ENCODE measurements at places on chromosomes 12 and 14.

DNA sequence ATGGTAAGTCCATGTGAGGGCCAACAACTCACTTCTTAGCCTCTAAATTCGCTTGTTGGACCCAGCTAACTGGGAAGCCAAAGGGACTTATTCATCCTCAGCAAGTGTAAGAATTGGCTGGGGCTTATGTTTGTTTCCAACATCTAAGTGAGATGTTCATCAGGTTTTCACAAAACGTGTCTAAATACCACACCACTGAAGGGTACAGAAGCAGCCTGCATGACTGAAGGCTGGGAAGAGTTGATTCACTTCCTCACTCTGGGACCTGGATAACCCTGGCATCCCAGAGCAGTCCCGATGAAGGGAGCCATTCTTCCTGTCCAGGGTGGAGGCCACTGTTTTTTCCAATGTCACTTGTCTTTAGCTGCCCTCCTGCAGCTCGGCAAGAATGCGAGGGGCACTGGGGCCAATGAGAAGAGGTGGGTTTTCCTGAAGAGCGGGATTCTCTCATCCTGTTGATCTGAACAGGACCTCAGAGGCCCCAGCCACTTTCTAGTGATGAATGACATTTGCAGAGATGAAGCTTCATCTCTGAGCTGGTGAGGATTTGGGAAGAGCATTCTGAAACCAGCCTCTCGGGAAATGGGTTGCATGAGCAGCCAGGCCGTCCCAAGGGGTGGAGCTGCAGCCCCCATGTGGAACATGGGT, 12.2 kb upstream of the COL2A1 start:
- no peak for DNase-seq

GRCh38 chr14:97177016-97177415, 379.8 kb downstream of the VRK1 start:
- peak; percentile 8 for DNase-seq

DNA sequence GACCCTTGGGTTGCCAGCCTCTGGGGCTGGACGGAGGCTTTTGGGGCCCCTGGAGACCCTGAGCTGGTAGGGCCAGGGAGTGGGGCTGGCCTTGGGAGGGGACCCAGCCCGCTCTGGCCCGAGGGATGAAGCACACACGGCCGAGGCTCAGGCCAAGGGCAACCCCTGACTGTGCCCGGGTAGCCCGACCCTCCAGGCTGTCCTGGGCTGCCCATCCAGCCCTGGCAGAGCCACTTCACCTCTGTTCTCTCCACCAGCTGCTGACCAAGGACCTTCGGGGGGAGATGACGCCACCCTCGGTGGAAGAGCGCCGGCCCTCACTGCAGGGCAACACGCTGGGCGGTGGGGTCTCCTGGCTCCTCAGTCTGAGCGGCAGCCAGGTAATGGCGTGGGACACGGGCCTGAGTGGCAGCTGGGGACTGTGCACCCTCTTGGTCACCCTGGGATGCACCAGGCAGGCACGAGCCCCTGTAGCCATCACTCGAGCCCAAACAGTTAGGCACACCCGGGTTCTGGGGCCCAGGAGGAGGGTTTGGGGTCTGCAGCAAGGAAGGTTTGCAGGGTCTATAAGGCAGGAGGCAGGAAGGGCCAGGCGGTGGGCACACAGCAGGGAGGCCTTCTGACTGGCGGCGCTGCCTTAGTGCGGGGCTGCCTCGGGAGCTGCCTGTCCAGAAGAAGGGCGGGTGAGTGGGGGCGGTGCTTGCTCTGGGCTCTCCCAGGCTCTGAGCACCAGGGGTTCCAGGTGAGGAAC, 19.7 kb downstream of the ASPG start:
- DNase-seq: no peak

DNA sequence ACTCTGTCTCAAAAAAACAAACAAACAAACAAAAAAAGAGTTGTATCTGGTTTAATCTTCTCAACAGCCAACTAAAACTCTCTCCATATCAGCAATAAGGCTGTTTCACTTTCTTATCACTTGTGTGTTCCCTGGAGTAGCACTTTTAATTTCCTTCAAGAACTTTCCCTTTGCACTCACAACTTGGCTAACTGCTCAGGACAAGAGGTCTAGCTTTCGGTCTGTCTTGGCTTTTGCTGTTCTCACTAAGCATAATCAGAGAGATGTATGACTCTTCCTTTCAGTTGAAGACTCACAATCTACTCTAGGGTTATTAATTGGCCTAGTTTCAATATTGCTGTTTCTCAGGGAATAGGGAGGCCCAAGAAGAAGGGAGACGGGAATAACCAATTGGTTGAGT, 12.3 kb downstream of the NEMP1 start:
- DNase-seq: no peak

DNA sequence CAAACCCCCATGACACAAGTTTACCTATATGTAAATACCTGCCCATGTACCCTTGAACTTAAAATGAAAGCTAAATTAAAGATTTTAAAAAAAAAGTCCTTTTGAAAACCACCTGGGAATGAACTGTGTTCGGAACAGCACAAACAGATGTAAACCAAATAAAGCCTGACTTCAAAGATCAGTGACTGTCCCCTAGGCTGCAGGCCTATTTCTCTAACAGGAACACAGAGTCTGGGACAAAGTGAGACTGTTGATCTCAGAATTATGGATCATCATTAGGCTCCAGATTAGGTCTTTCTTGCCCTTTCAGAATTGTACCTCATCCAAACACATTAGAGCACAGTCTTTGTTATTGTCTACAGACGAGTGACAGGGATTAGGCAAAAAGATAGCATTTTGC, 54.6 kb downstream of the PAH start:
- no peak for DNase-seq

DNA sequence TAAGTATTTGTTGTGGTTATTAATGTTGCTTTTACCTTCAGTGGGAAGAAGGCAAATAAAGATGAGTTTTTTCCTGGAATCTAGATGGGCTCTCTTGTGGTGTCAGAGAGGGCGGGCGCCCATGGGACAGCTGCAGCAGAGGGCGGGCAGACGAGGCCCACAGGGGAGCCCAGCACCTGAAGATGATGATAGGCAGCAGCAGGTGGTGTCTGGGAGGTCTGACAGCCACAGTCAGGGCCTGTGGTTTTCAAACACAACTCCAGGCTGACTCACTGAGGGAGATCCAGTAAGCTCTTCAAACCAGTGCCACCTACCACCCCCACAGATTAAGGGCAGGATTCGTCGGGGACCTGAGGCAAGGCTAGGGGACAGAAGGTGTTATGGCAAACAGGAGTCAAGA, 42.8 kb downstream of the NKX2-1 start:
- no peak for DNase-seq

DNA sequence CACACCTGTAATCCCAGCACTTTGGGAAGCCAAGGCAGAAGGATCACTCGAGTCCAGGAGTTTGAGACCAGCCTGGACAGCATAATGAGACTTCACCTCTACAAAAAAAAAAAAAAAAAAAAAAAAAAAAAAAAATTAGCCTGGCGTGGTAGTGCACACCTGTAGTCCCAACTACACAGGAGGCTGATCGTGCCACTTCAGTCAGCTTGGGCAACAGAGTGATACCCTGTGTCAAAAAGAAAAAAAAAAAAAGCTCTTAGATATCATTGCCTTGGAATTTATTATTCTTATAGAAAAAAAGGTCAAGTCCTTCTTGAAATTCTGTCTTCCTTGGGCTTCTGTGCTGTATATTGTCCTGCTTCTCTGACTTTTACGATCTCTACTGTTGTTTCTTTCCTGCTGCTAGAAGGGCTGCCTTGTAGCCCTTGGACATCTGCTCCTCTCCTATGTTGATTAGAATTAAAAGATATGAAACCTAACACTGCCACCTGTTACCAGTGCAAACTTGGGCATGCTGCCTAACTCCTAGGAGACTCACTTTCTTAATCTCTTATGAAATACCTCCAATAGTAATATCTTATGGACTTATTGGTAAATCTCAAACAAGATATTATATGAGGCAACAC, 5.7 kb downstream of the TMEM19 start:
- no peak for DNase-seq

- DNase-seq: no peak
Measured at GRCh38 chr12:113387631-113388030, 16.1 kb downstream of the SDS start.

GRCh38 chr14:62864588-62864987, 180.7 kb downstream of the KCNH5 start:
- DNase-seq: no peak

- no peak for DNase-seq
Measured at GRCh38 chr12:92506460-92506859, 196.3 kb upstream of the PLEKHG7 start.

GRCh38 chr12:10614056-10614370, 604 bp upstream of the MAGOHB start:
- no peak for DNase-seq

GRCh38 chr12:23855813-23856212, 93.7 kb downstream of the SOX5 start:
- DNase-seq: no peak

DNA sequence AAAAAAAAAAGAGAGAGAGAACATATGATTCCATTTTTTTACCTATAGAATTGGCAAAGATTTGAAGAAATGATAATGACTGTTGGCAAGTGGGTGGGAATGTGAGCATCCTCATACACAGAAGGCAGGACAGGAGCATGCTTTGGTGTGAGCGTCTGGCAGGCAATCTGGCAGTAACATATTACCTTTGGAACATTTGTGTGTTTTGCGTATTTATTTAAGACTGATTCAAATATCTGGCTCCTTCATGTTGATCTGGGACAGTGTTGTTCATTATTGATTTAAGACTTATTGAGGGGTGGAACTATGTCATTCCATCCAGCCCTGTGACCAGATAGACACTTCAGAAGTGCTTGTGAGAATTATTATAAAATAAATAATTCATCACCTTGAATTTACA, 53.1 kb downstream of the PPP1R36 start:
- no peak for DNase-seq

DNA sequence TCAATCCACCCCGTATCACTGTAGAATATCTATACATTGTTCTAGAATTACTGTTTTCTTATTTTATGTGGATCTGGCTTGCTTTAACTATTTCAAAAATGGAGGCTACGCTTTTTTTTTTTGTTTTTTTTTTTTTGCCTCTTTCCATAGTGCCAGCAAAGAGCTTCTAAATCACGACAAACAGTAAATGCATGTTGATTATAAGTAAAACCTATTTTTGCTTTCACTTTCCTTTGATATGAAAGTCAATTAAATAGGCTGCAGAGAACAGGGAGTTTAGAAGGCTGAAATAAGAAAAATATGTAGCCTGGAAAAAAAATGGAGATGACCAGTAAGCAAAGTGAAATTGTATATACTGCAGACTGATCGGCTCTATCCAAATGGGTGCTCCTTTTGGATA, 112.3 kb upstream of the AMIGO2 start:
- DNase-seq: no peak

DNA sequence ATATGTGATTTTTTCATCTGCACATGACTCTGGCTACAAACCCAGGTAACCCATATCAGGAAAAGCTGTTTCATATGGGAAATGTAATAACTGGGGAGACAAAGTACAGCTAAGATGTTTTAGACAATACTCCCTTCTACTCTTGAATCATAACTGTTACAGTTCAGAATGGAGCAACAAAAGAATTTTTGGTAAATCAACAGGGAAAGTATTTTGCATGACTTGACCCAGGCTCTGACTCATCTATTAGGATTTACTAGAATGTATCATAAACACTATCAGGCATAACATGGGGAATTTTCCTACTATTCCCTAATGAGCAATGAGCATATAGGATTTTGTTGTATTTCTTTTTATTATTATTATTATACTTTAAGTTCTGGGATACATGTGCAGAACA, 553.0 kb downstream of the SLC16A7 start:
- no peak for DNase-seq

- no peak for DNase-seq
Measured at GRCh38 chr12:14362352-14362751, 3.1 kb upstream of the ATF7IP start.

DNA sequence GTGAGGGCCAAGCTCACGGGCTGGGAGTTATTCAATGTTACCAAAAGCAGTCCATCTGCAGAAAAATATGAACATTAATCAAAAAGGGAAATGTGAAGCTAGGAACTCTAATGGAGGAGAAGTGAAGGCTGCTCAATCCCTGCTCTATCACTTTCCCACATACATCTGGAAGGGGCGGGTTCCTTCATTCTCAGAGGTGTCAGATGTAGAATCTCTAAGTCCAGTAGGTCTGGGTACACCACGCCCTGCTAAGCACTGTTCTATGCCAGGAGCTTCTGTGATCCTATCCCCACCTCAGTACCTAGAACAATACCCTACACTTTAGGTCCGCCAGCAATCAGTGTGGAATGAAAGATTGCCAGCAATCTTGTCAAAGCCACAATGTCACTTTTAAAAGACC, 37.0 kb upstream of the ANO2 start:
- no peak for DNase-seq

DNA sequence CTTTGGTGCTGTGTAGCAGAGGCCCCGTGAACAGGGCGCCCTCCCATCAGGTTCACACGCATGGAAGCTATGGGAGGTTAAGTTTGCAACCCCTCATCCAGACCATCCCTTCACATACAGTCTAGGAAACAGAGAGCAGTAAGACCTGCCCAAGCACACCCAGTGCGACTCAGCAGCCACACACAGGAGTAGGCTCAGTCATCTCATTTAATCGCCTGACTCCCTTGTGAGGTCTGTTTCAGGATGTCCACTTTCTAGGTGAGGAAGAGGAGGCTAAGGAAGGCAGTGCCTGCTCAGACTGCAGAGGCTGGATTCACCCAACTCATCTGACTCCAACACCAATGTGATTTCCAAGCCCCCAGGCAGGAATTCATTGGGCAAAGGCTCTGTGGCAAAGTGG, 11.9 kb downstream of the BDKRB1 start:
- DNase-seq: no peak

DNA sequence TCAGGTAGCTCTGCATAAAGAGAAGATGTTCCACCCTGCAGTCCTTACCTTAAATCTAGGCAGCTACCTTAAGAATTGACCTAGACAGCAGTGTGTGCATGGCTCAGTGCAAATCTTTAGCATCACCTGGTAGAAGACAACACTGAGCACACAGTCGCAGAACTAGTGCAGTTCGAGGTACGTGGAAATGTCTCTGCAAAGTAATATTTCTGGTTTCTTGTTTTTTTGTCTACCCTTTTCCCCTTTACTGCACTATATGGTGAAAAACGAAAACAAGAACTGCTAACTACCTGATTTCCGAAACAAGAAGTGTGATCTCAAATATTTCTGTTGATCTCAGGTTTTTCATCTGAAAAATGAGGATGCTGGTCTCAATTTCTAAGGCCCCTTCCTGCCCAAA, 82.5 kb downstream of the ETV6 start:
- no peak for DNase-seq

DNA sequence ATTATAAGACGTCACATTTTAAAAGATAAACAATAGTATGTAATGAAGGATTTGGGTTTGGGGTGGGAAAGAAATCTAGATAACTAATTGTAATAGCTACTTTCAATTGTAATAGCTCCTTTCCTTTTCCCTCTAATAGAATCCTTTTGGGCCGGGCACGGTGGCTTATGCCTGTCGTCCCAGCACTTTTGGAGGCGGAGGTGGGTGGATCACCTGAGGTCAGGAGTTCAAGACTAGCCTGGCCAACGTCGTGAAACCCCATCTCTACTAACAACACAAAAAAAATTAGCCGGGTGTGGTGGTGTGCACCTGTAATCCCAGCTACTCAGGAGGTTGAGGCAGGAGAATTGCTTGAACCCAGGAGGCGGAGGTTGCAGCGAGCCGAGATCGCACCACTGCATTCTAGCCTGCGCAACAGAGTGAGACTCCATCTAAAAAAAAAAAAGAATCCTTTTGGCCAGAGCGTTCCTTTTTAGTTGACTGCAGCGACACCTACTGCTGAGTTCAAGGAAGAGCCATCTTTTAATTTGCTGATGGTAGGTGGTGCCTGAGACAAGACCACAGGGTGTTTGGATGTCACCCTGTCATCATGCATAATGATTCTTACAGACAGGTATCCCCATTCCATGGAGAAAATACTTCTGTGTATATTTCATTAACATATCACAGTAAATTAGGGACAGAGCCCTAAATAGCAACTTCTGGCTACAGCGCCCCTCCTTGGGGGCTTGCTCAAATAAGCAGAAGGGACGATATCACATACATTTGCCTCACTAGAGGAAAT, 79.5 kb downstream of the ARMH4 start:
- no peak for DNase-seq
